Hepatocyte (in vitro differentiated cells): ENCODE measurements at places on chromosomes 3 and 15.

DNA sequence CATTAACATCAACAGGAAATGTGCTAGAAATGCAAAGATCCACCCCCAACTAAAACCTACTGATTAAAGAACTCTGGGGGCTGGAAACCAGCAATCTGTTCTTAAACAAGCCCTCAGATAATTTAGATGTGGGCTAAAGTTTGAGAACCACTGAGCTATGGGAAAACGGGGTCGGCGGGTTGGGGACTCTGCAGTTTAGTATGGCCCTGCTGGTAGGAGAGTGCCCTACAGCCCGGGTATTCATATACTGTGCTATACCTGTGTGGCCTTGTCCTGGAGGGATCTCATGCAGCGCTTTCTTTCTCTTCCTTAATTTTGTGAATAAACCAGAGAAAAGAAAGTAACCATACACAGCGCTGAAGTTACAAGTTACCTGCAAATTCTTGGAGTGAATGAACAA is 189.7 kb upstream of the GBE1 start:
- no peaks in the 10 kb centered on the region for H3K27me3 ChIP-seq
- H3K27ac ChIP-seq: no peak overlapping the region
- no peak overlapping the region for H3K4me3 ChIP-seq
- H3K36me3 ChIP-seq: no peaks in the 10 kb centered on the region

DNA sequence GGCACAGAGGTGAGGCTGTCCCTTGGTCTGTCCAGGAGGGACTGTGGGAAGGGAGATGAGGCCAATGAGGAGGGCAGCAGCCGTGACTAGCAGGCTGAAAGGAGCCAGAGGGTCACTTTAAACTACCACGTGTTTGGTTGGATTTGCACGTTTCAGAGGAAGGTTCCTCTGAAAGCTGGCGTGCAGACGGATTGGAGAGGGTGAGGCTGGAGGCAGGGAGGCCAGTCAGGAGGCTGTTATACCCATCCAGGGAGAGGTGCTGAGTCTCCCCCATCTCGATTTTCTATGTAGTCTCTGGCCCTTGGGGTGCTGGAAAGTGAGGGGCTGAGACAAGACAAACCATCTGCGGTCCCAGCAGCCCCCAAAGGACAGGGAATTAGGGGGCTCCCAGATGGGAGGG is 60.0 kb upstream of the SLC6A1 start:
- DNase-seq: no peak
- no peaks in the 10 kb centered on the region for H3K36me3 ChIP-seq
- H3K4me3 ChIP-seq: no peak overlapping the region

DNA sequence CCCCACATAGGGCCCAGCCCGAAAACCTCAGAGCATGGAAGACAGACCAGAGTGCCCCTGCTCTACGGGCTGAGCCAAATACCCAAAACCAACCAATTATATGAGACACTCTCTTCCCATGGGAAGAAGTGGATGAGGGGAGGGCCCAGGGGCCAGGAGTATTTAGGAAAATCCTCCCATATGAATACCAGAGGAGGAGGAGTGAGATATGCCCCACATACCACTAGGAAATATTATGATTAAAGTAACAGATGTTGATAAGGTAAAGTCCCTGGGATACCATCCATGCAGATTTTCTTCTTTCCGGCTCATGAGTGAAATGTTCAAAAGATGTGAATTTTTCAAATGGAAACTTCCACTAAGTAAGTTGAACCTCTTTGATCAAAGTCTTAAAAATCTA is 50.4 kb downstream of the MESD start:
- H3K36me3 ChIP-seq: no peaks in the 10 kb centered on the region
- H3K27ac ChIP-seq: no peak overlapping the region
- H3K27me3 ChIP-seq: no peaks in the 10 kb centered on the region

DNA sequence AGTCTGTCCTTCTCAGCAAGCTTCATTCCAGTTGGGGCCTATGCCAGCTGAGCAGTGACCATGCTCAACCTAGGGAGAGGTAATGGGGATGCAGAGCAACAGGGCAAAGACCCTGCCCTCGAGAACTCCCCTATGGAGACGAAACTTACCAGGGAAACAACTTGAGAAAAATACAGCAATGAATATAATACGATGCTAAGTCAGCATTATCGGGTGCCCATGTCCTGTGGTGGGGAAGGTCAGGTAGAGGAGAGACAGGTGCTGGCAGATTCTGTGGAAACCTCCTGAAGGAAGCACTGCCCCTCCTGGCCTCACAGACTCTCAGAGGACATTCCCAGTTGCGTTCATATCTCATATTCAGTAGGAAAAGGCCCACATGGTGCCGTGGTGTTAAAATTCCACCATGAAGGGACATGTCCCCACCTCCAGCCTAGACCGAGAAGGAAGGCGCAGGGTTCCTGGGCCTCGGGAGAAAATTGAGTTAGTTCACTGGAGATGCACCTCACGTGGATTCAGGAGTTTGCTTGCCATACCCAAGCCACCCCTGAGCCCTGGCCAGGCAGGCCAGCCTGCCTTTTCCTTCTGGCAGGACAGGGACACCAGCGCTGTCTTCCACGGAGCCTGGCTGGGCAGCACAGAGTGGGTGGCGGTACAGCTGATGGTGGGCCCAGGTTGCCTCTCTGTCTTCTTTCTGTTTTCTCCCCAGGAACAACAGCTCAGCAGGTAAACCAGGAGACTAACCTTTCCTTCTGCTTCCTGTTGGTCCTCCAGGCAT is 62.4 kb downstream of the BOC start:
- H3K27ac ChIP-seq: no peak overlapping the region
- H3K4me3 ChIP-seq: no peak overlapping the region
- no peaks in the 10 kb centered on the region for H3K4me1 ChIP-seq
- no peak for DNase-seq
- no peaks in the 10 kb centered on the region for H3K27me3 ChIP-seq

GRCh38 chr15:98781838-98782237 is 133.5 kb downstream of the IGF1R start:
- H3K27ac ChIP-seq: no peak overlapping the region
- peaks cover 34% of the 10 kb centered on the region for H3K4me1 ChIP-seq
- H3K4me3 ChIP-seq: no peak overlapping the region
- DNase-seq: no peak
- H3K36me3 ChIP-seq: no peaks in the 10 kb centered on the region

DNA sequence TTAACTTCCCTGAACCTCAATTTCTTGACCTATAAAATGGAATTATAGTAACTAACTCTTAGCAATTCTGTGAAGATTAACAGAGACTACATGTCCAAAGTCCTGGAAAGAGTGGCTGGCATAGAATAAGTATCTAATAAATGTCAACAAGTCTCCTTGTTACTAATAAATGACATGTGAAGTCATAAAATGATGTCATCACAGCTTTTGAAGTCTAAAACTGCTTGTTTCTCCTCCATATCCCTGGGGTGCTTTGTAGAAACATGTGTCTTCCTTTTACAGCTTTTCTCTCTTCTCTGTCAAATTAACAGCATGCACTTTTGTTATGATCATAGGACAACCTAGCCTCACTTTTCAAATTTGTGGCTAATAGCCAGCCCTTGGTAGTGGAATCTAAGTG is 510.2 kb downstream of the NTRK3 start:
- peak overlapping the region; percentile 5 for H3K27ac ChIP-seq
- peaks cover 5% of the 10 kb centered on the region for H3K4me1 ChIP-seq
- no peaks in the 10 kb centered on the region for H3K27me3 ChIP-seq
- DNase-seq: peak; percentile 37

DNA sequence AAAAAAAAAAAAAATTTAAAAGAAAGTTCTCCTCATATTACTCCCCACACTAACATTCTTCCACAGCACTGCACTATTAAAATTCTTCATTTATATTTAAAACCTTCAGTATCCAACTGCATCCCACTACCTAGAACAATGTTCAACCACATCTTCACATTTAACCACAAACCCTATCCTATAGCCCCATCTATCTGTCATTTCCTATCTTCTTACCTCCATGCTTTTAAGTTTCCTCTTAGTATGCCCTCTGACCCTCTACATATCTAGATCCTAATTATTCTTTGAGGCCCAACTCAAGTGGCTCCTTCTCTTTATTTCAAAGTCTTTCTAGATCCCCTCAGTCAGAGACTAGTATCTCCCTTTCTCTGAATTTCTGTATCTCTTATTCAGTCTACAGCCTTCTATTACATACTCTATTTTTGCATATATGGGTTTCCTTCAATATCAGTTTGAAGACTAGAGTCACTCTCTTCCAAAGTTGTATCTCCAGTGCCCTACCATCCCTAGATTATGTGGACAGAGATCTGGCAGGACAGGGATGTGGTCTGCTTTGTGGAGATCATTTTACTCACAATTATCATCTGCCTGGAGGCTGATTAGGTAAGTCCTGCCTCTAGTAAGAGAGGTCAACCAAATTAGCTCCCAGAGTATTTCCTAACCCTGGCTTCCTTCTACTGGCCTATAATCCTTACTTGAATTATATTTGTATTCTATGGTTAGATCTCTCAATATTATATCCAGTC is 1.4 kb downstream of the CIAO2A start:
- DNase-seq: no peak
- no peaks in the 10 kb centered on the region for H3K36me3 ChIP-seq
- H3K4me3 ChIP-seq: peak overlapping the region; percentile 74
- peak overlapping the region; percentile 85 for H3K27ac ChIP-seq
- no peaks in the 10 kb centered on the region for H3K27me3 ChIP-seq
- peaks cover 8% of the 10 kb centered on the region for H3K4me1 ChIP-seq

GRCh38 chr3:66015841-66016240 is 22.9 kb downstream of the MAGI1 start:
- DNase-seq: no peak
- no peaks in the 10 kb centered on the region for H3K36me3 ChIP-seq
- H3K27ac ChIP-seq: no peak overlapping the region
- no peaks in the 10 kb centered on the region for H3K4me1 ChIP-seq
- no peaks in the 10 kb centered on the region for H3K27me3 ChIP-seq

GRCh38 chr3:157097198-157097597 is 62.7 kb downstream of the CCNL1 start:
- no peaks in the 10 kb centered on the region for H3K4me1 ChIP-seq
- H3K27ac ChIP-seq: no peak overlapping the region
- H3K36me3 ChIP-seq: no peaks in the 10 kb centered on the region
- H3K27me3 ChIP-seq: no peaks in the 10 kb centered on the region
- H3K4me3 ChIP-seq: no peak overlapping the region

DNA sequence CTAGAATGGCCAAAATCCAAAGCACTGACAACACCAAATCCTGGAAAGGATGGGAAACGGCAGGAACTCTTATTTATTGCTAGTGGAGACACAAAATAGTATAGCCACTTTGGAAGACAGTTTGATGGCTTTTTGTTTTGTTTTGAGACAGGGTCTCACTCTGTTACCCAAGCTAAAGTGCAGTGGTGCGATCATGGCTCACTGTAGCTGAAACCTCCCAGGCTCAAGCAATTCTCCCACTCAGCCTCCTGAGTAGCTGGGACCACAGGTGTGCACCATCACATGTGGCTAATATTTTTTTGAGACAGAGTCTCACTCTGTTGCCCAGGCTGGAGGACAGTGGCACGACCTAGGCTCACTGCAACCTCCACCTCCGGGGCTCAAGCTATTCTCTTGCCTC is 27.3 kb upstream of the GPR160 start:
- no peak overlapping the region for H3K4me3 ChIP-seq
- H3K27me3 ChIP-seq: no peaks in the 10 kb centered on the region
- no peak for DNase-seq

- DNase-seq: no peak
- no peaks in the 10 kb centered on the region for H3K27me3 ChIP-seq
- no peak overlapping the region for H3K4me3 ChIP-seq
- H3K4me1 ChIP-seq: no peaks in the 10 kb centered on the region
Measured at GRCh38 chr3:16335333-16335732, 70.3 kb downstream of the OXNAD1 start.

- H3K27ac ChIP-seq: no peak overlapping the region
- H3K36me3 ChIP-seq: no peaks in the 10 kb centered on the region
- H3K4me1 ChIP-seq: no peaks in the 10 kb centered on the region
- H3K27me3 ChIP-seq: no peaks in the 10 kb centered on the region
Measured at GRCh38 chr3:11305509-11305908, 33.3 kb downstream of the ATG7 start.

GRCh38 chr15:56871185-56871584 is 47.3 kb upstream of the TCF12 start:
- no peaks in the 10 kb centered on the region for H3K36me3 ChIP-seq
- no peak overlapping the region for H3K4me3 ChIP-seq
- H3K27ac ChIP-seq: no peak overlapping the region
- no peak for DNase-seq

GRCh38 chr3:45078910-45079522 is 52.9 kb downstream of the CLEC3B start:
- no peak overlapping the region for H3K4me3 ChIP-seq
- peaks cover 8% of the 10 kb centered on the region for H3K4me1 ChIP-seq
- peak overlapping the region; percentile 40 for H3K27ac ChIP-seq
- H3K27me3 ChIP-seq: no peaks in the 10 kb centered on the region

- no peaks in the 10 kb centered on the region for H3K27me3 ChIP-seq
- H3K27ac ChIP-seq: no peak overlapping the region
- H3K4me3 ChIP-seq: no peak overlapping the region
- H3K36me3 ChIP-seq: no peaks in the 10 kb centered on the region
Measured at GRCh38 chr15:58147171-58147611, 9.0 kb downstream of the AQP9 start.

GRCh38 chr3:141529717-141530414 is 43.0 kb downstream of the RASA2 start:
- H3K36me3 ChIP-seq: no peaks in the 10 kb centered on the region
- no peaks in the 10 kb centered on the region for H3K4me1 ChIP-seq
- no peaks in the 10 kb centered on the region for H3K27me3 ChIP-seq
- no peak for DNase-seq
- H3K27ac ChIP-seq: no peak overlapping the region

DNA sequence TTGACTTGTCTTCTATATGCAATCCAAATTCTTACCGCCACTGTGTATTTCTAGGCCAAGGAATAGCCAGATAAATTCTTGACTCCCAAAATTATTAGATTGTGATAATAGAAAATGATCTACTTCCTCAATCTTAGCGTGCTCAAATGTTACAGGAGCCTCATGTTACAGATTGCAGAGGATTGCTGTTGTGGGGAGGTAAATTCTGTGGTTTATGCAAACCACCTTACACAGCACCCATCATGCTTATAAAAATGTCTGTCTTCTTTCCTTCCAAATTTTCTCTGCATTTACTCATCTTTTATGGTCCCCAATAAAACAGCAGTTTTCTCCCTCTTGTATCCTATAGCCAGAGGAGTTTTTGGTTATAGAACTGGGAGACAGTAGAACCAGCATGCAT is 420.2 kb upstream of the ROBO1 start:
- H3K36me3 ChIP-seq: no peaks in the 10 kb centered on the region
- no peaks in the 10 kb centered on the region for H3K27me3 ChIP-seq
- H3K4me3 ChIP-seq: no peak overlapping the region
- no peak for DNase-seq
- H3K27ac ChIP-seq: no peak overlapping the region

- H3K27me3 ChIP-seq: no peaks in the 10 kb centered on the region
- peaks cover 4% of the 10 kb centered on the region for H3K36me3 ChIP-seq
- H3K4me3 ChIP-seq: no peak overlapping the region
- no peak for DNase-seq
Measured at GRCh38 chr3:86984271-86984670, 6.7 kb downstream of the VGLL3 start.

GRCh38 chr3:195735036-195735695 is 14.4 kb downstream of the MUC20 start:
- no peak for DNase-seq
- no peaks in the 10 kb centered on the region for H3K36me3 ChIP-seq
- no peak overlapping the region for H3K4me3 ChIP-seq
- no peaks in the 10 kb centered on the region for H3K4me1 ChIP-seq
